ENCODE measurements at places on chromosomes 6 and 20.

GRCh38 chr6:27176523-27177484 is 70.7 kb upstream of the PRSS16 start:
- DNase-seq, result peak; percentile 58

DNA sequence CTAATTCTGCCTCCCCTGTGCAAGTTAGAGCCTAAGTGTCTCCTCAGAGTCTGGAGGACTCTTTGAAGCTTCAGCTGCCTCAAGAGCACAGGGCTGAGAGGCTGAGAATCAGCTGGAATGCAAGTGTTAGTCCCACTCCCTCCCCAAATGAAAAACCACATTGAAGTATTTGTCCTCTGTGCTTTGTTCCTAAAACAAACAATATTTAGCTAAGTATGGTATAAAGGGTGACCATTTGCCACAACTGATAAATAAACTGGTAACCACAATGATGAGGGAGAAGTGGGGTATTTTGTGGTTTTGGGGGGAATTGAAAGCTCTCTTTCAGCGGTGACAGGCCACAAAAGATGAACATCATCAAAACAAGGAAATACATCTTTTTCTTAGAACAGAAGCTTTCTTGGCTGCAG is 91.7 kb upstream of the HDDC2 start:
- DNase-seq, result no peak

DNA sequence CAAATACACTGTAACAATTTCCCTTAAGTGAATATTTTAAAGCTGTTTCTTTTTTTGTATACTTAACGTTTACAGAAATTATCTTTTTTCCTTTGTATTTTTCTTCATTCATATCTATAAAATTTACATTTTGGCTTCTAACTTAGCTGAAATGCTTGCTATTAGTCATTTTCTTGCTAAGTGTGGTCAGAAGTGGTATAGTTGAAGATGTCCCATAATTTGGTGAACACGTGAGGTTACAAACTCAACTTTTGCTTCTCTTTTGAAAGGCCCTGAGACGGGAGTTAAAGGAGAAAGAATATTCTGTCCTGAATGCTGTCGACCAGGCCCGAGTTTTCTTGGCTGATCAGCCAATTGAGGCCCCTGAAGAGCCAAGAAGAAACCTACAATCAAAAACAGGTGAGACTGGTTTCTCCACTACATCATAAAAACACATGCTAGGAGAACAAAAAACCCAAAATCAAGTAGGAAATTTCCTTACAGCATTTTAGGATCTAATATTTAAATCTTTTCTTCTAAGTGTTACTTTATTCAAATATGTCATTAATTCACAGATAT is 445.0 kb downstream of the UTRN start:
- DNase-seq, result no peak

DNA sequence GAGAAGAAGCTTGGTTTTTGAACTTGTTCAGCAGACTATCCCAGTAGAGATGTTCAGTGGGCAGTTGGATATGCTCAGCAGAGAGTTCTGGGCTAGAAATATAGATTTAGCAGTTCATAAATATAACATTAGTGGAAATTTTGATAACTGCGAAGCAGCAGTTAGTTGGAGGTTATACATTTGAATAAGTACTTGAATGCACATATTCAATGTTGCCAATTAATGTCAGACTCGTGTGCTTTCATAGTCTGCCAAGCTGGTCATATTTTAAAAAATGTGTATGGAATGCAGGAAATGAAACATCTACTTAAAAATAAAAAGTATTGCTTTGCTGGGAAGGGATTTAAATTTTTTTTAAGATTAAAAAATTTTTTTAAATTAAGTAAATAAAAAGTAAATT is 92.5 kb upstream of the E2F3 start:
- no peak for DNase-seq

GRCh38 chr6:47302043-47302442 is 7.7 kb downstream of the TNFRSF21 start:
- no peak for DNase-seq

DNA sequence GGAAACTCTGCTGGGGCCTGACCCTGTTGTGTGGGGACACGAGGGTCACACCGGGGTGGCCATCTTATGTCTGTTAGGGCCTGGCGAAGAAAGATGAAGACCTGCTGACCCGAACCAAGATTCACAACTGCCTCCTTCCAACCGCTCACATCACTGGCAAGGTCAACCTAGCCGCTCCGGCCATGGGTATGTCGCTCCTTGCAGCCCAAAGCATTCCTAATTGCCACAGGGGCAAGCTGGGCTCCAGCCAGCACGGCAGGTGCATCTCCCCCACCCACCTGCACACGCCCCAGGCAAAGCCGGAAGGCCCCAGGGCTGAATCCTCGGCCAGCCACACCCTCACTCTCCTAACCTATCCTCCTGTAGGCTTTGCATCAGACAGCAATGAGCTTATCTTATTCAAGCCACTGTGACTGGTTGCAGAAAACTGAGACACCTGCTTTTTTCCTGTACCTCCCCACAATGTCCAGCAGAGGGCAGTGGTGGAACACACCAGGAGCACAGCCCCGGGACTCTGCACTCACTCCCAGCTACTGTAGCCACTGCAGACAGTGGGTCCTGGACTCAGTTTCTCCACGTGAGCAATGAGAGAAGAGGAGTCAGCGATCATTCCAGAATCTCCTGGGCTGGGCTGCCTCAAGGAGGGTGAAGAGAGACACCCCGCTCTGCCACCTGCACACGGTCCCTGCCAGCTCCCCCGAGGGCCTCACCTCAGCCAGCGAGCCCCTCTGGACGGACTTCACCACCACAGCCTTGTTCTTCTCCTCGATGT is 170.2 kb downstream of the PREX1 start:
- DNase-seq, result peak; percentile 81

GRCh38 chr20:58261660-58262059 is 33.2 kb upstream of the ANKRD60 start:
- no peak for DNase-seq

DNA sequence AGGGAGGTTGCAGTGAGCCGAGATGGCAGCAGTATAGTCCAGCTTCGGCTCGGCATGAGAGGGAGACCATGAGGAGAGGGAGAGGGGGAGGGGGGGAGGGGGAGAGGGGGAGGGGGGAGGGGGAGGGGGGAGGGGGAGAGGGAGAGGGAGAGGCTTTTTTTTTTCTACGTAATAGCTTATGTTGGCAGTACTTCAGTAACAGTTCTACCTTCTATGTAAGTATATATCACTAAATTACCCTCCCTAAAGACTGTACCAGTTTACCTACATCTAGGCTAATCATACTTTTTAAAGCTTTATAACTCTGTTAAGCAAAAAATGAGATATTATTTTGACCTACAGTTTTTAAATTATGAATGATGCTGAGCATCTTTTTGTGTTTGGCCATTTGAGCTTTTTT is 13.6 kb downstream of the TM9SF4 start:
- no peak for DNase-seq

GRCh38 chr6:137414599-137414998 is 79.6 kb downstream of the OLIG3 start:
- no peak for DNase-seq

- no peak for DNase-seq
Observed at GRCh38 chr6:117264692-117265409, 507 bp upstream of the VGLL2 start.

DNA sequence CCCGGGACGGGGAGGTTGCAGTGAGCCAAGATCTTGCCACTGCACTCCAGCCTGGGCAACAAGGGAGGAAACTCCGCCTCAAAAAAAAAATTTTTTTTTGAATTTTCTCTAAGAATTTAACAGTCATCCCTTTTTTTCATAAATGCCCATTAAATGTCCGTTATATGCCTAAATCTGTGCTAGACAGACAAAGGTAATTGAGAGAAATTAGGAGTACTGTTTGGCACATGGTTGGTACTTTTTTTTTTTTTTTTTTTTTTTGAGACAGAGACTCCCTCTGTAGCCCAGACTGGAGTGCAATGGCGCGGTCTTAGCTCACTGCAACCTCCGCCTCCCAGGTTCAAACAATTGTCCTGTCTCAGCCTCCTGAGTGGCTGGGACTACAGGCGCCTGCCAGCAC is 1.7 kb downstream of the PCMT1 start:
- no peak for DNase-seq

- DNase-seq, result no peak
Observed at GRCh38 chr20:53408691-53409446, 184.8 kb downstream of the ZNF217 start.

DNA sequence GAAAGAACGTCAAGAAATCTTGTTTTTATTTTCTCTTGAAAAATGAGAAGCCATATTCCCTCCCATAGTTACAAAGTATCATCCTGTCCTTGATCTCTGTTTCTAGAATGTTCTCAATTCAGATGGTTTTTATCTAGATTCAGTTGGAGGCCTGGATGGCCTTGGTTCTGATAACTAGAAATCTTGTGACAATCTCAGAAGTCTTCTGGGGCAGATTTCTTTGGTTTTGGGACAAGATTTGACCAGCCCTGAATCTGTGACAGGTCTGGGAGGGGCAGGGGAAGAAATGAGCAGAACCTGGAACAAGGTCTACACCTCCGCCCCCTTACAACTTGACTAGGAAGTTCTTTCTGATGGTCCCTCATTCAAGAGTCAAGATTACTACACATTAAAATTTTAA is 41.4 kb upstream of the AKIRIN2 start:
- DNase-seq, result no peak

DNA sequence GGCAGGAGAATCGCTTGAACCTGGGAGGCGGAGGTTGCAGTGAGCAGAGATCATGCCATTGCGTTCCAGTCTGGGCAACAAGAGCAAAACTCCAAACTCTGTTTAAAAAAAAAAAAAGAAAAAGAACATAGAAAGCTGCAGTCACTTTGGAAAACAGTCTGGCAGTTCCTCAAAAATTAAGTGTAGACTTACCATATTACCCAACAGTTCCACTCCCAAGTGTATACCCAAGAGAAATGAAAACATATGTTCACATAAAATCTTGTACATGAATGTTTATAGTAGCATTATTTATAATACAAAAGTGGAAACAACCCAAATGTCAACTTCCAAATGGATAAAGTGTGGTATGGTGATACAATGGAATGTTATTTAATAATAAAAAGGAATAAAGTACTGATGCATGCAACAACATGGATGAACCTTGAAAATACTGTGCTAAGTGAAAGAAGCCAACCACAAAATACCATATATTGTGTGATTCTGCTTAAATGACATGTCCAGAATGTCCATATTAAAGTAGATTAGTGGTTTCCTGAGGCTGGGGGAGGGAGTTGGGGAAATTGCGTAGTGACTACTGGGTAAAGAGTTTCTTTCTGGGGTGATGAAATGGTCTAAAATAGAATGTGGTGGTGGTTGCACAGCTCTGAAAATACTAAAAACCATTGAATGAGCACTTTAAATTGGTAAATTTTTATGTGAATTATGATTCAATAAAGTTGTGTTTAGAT is 62.9 kb downstream of the SUN5 start:
- no peak for DNase-seq

- no peak for DNase-seq
Observed at GRCh38 chr6:137277971-137278637, 58.9 kb upstream of the IFNGR1 start.

DNA sequence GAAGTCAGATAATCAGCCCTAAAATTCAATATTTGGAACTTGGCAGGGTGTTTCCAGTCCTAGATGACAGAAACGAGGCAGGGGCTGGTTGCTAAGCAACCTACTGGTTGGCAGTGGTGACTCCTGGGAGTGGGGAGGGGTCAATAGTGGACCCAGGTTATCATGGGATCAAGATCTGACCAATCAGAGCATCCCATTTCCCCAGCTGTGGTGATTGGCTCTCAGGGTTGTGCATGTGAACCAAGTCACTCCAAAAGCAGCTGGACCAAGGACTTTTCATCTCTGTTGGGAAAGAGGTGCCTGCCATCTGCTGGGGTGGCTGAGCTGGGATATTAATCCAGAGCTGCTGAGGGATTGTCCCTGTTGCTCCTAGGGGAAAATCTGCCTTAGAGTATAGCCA is 253.4 kb downstream of the PREX1 start:
- peak; percentile 14 for DNase-seq

DNA sequence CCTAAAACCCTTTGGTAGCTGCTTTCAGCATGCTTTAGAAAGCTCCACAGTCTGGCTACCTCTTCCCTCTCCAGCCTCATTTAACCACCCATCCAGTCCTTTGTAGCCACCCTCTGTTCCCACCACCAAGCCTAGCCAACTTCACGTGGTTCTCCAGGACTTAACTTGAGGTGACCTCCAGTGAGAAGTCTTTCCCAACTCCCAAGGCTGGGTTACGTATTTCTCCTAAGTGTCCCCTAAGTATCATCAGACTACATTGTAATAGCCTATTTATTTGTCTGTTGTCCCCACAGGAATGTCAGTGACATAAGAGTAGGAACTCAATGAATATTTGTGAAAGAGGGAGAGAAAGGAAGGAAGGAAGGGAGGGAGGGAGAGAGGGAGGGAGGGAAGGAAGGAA is 431.9 kb upstream of the JARID2 start:
- DNase-seq, result no peak

GRCh38 chr6:157774153-157775135 is 48.6 kb upstream of the SNX9 start:
- no peak for DNase-seq

GRCh38 chr20:32674362-32674789 is 635 bp upstream of the C20orf203 start:
- peak; percentile 75 for DNase-seq

DNA sequence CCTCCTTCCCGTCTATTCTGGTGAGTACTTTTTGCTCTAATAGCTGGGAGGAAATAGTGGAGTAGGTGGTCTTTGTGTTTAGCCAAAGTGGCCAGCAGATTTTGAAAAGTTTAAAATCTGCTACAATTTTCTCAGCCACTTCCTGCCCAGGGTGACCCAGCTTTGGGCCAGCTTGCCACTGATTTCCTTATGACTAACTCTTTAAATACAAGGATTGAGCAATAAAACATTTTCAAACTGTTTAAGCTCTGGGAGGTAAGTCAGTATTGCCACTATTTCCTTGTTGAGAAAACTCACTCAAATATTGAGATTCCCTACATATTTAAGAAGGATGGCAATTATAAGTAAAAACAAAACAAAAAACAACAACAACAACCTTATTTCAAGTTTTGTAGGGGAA is 54.5 kb downstream of the TRMT11 start:
- DNase-seq, result peak; percentile 53

- DNase-seq, result no peak
Observed at GRCh38 chr20:21503345-21503744, 10.5 kb downstream of the NKX2-2 start.

- DNase-seq, result peak; percentile 54
Observed at GRCh38 chr6:235763-236360, 56.4 kb upstream of the DUSP22 start.

GRCh38 chr6:25709761-25710160 is 44.8 kb upstream of the SLC17A4 start:
- DNase-seq, result no peak
